ENCODE measurements at places on chromosomes 11 and 22.
A peak's percentile ranks its signal among the peaks of the same experiment; 100 is the strongest.

- no peak for DNase-seq
Measured at GRCh38 chr11:67306769-67307544, 3.6 kb downstream of the SSH3 start.

DNA sequence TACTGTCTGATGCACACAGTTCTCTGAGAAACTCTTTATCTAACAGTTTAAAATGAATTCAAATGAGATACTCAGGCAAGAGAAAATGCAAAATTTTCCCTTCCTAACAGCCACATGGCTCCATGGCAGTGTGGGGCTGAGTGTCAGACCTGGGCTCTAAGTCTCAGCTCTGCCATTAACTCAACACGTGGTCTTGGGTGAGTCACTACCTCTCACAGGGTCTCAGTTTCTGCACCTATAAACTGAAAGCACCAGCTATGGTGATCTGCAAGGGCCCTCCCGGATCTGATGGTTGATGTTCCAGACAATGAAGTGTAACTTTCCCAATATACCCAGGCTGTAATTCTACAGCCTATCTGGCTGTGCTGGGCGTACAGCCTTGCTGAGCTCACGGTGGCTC, 70.5 kb downstream of the KCNC1 start:
- no peak for DNase-seq

GRCh38 chr22:24894998-24895397, 51.5 kb downstream of the LHFPL7 start:
- DNase-seq = no peak

DNA sequence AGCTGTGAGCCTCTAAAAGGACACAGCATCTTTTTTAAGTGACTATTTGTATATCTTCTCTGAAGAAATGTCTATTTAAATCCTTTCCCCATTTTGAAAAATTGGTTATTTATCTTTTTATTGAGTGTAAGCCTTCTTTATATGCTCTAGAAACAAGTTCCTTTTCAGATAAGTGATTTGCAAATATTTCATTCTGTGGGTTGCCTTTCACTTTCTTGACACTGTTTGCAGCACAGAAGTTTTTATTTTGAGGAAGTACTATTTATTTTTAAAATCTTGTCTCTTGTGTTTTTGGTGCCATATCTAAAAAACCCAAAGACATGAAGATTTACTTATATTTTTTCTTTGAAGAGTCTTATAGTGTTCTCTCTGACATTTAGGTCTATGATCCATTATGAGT, 40.1 kb upstream of the LYVE1 start:
- DNase-seq = no peak

- DNase-seq = no peak
Measured at GRCh38 chr22:19998232-19998951, 18.2 kb downstream of the ARVCF start.

GRCh38 chr11:116356451-116356850, 416.3 kb downstream of the BUD13 start:
- DNase-seq = no peak

DNA sequence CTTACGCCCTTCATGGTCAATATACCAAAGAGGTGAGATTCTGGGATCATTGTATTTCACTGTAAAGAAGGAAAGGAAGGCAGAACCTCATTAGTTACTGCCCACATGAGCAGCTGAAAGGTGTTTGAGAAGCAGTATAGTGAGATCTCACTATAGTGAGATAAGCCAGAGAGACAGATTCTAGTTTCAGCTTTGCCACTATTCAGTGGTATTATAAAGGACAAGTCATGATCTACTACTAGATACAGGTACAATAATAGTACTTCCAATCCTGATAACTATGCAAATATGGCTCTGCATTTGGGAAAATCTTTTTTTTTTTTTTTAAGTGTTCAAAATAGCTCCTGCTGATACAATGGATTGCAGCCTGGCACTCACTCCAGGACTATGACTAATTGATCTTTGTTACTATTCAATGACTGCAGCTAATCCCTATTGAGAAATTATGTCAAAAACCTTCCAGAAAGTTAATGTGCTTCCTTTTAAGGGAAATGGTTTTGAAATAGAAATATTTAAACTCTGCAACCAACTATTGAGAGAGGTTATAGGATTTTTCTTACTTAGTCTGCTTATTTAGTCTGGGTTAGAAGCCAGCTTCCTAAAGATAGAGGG, 8.3 kb upstream of the DLAT start:
- DNase-seq = no peak

- no peak for DNase-seq
Measured at GRCh38 chr11:75023446-75024067, 34.8 kb downstream of the NEU3 start.

GRCh38 chr11:111811445-111811844, 45.3 kb upstream of the PPP2R1B start:
- no peak for DNase-seq

- DNase-seq = no peak
Measured at GRCh38 chr11:64461081-64461480, 102.1 kb downstream of the RPS6KA4 start.

DNA sequence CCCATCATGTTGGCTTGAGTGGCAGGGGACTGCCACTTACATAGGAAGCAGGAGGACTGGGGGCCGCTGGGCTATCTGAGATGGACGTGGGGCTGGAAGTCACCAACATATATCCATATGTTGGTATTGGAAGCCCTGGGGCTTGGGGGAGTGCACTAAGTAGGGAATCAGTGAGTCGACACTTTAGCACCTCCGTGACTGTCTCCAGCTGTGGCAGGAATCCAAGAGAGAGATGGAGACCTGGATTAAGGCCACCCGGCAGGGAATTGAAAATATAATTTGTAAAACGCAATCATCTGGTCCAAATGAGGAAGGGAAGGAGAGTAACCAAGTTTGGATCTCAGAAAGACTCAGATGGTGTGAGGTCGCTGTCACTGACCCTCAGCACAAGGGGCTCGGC, 68.4 kb downstream of the ELFN2 start:
- DNase-seq = no peak

- no peak for DNase-seq
Measured at GRCh38 chr22:41338614-41339212, 37.4 kb downstream of the ZC3H7B start.

GRCh38 chr11:123653827-123654565, 428 bp downstream of the SCN3B start:
- peak; percentile 15 for DNase-seq

GRCh38 chr11:95977534-95978174, 53.7 kb upstream of the MTMR2 start:
- DNase-seq = no peak

- no peak for DNase-seq
Measured at GRCh38 chr11:121207485-121208115, 85.0 kb upstream of the SC5D start.
